Stimulated activated CD4-positive, alpha-beta T cell treated with anti-CD3 and anti-CD28 coated beads, Interleukin-4, amount 100 ng/mL, for 1 hour (primary cell): ENCODE measurements at places on chromosomes 4 and X.

DNA sequence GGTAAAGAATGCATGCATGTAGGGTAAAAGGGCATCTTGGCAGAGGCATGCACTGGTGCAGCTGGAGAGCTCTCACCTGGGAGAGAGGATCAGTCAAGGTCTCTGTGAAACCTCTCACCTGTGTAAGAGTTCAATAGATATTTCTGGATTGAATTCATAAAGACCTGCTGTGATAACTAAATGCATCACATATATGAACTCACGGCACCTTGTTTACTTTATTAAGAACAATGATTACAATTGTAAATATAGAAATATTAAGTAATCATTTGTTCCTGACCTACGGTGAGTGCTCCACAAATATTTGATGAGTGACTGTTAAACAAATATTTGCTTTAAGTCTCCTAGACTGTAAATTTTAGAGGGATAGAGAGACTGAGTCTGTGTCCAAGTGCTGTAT, 85.9 kb upstream of the PAQR3 start:
- DNase-seq = no peak

DNA sequence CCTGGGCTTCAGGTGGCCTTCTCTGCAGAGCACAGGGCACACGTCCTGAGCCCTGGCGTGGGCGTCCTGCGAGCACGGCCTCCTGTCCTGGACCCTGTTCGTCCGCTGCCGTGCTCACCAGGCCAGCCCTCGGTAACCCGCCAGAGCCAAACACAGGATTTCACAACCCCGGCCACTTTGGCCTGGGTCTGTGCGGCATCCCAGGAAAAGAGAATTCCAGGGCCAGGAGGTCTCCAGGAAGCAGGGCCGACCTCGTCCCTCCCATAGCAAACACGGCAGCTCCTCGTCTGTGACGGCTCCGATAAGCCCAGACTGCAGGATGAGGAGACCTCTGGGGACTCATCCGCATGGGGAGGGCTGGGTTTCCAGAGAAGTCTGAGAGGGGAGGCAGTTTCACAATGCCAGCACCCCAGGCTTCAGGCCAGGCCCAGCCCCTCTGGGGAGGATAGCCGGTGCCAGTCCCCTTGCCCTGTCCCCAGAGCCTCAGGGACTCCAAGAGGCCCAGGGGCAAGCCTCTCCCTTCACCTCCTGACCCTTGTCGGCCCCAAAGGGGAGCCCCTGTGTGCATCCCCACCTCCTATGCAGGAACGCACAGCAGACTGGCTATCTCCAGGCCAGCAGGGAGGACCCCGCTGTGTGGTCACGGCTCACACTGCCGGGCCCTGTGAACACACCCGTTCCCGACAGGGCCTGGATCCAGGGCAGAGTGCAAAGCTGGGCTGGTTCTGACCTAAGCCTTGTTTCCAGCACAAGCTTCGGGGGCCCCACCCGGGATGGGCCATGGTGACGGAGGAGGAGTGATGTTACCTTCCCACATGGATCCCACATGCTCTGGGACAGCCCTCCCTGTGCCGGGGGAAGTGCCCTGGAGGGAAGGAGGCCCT, 22.3 kb upstream of the HTRA3 start:
- no peak for DNase-seq

DNA sequence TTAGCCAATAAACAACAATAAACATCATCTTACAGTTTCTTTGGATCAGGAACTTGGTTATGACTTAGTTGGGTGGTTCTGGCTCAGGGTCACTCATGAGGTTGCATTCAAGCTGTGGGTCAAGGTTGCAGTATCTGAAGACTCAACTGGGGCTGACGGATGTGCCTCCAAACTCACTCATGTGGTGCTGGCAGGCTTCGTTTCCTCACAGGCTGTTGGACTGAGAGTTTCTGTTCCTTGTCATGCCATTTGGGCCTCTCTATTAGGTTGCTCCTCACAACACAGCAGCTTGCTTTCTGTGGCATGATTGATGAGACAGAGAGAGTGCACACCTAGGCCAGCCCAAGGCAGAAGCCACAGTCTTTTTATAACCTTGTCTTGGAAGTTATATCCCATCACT, 20.7 kb downstream of the FRMPD3 start:
- DNase-seq = no peak

DNA sequence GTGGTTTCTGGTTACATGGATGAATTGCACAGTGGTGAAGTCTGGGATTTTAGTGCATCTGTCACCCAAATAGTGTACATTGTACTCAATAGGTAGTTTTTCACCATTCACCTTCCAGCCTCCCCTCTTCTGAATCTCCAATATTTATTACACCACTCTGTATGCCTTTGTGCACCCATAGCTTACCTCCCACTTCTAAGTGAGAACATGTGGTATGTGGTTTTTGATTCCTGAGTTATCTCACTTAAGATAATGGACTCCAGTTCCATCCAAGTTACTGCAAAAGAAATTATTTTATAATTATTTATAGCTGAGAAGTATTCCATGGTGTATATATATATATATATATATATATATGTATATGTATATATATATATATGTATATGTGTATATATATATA, 155.8 kb downstream of the HHIP start:
- no peak for DNase-seq

DNA sequence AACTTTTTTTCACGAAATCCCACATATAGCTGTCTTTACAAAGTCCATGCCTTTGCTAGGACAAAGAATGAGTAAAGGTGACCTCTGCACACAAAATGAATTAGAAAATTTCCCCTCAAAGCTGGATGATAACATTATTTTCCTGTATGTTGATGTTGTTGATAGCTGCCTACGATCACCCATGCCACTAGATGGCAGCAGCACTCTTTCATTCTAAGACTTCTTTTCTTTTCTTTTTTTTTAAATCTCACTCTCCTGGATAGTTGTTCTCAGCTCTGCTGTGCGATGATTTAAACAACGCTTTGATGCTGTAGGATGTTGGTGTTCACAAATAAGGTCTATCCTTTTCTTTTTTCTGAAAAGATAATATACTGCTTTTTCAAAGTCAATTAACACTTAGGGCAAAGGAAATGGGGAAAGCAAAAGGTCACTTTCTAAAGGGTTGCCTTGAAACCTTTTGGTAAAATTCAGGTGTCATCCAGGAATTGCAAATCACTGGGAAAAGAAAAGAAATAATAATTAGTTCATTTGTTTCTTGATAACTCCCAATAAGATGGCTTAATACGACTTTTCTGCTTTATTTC, 266.8 kb downstream of the C4orf33 start:
- peak; percentile 25 for DNase-seq

- peak; percentile 9 for DNase-seq
Observed at GRCh38 chr4:158253350-158253980, 43.2 kb downstream of the TMEM144 start.

- no peak for DNase-seq
Observed at GRCh38 chr4:152635851-152636250, 43.9 kb downstream of the TMEM154 start.

DNA sequence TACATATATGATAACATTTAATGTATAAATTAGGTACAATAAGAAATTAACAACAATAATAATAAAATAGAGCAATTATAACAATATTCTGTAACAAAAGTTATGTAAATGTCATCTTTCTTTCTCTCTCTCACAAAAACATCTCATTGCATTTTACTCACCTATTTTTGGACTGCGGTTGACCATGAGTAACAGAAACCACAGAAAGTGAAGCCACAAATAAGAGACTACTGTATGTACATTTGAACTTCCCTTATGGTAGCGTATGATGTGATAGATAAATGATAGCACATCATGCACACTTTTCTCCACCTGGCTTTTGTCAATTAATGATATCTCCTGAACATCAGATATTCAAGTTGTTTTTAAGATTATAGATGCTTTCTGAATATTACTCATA, 80.5 kb downstream of the HNRNPD start:
- no peak for DNase-seq
